ENCODE measurements at places on chromosomes 3 and 15.

GRCh38 chr3:172038798-172039435, 461 bp upstream of the FNDC3B start:
- no peak for DNase-seq

DNA sequence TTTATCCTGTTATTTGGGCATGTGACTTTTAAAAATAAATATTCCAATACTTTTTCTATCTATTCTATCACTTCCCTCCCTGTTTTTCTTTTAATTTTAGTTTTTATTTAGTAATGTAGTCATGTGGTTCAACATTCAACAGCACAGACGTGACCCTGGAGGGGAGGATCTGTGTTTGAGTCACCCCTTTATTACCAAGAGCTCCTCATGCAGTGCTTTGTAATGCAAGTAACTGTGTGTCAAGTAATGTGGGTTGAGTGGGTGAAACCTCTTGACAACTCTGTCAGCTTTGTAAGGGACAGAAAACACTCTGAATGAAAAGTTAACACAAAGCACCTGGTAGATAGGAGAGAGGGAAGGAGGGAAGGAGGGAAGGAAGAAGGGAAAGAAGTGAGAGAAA, 89.7 kb upstream of the FGF12 start:
- no peak for DNase-seq

GRCh38 chr3:18444595-18445400, 19.7 kb upstream of the SATB1 start:
- DNase-seq = peak; percentile 92

DNA sequence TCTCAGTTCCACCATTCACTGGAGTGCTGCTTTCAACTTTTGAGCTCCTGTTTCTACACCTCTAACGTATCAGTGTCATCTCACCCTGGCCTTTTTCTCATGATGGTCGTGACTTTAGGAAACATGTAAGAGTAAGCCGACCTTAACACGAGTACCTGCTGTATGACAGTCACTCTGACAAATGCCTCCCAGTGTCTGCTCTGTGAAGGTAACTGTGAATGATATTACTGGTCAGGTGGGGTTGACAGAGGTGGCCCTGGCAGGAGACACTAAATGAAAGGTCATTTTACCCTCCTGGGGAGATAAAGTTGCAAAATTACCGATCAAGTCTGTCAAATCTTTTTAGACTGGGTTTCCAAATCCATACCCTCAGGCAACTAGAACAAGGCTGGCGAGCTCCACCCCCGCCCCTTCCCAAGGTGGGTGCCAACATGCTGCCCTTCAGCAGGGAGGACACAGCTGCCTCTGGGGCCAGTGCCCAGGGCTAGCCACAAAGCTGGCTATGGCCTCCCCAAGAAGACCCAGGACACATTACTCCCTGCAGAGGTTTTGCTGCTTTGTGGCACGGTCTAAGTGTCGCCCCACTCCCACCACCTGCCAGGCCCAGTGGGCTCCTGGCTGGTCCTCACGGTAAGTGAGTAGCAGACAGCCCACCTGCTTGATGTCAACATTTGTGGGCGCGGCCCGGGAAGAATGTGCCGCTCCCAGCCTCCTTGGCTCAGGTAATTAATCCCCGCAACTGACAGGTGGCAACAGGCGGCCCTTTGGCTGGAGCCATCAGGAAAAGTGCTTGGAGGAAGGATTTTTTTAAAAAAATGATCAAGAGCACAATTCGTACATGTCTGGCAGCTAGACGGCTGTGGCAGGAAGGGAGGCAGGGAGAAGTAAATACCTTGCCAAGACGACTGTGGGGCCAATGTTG, 211.8 kb downstream of the TP63 start:
- no peak for DNase-seq

- no peak for DNase-seq
These were observed 9.3 kb downstream of the ZPLD1 start for GRCh38 chr3:102444101-102444500.

DNA sequence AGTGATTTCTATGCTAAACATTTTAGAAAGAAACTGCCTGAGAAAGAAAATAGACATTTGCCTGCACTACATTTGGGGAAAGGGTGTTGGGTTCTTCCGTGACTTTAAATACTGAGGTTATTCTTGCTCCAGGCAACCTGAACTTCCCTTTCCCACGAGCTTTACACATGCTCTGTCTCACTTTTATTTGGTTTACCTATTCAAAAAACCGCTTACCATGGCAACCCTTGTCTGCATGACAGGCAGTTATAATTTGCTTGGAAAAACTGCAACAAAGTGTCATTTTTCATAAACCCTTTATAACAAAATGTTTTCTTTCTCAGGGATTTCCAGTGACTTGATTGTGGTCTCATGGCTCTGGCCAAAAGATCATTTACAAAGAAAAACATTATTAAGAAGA, 416.3 kb upstream of the MEIS2 start:
- no peak for DNase-seq

DNA sequence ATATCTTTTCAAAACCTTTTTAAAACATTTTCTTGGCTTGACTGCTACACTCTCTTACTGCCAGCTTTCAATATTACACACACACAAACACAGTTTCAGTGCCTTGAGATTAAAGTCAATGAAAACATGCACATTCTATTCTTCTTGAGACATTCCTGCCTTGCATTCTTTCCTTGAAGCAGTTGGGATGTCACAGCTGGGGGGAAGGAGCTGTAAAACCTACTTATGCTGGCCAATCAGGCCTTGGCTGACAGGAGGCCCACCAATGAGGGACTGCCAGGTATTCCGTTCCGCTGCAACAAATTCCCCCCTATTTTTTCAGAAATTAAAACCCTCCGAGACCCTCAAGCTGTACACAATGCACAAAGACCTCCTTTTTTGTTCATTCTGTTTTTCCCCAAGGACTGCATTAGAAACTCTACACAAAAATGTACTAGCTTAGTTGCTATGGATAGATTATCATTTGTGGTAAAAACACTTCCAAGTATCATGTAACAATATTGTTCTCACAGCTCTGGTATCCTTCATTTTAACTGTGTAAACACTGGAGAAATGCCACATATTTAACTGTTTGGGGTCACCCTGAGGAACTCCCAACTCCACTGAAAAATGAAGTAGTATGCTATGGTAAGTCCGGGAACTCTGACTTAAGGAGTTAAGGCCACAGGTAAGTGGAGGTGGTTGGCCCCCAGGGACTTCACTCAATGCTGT, 18.5 kb downstream of the FSTL1 start:
- DNase-seq = no peak

- DNase-seq = no peak
These were observed 38.8 kb downstream of the CHP1 start for GRCh38 chr15:41269887-41270286.

DNA sequence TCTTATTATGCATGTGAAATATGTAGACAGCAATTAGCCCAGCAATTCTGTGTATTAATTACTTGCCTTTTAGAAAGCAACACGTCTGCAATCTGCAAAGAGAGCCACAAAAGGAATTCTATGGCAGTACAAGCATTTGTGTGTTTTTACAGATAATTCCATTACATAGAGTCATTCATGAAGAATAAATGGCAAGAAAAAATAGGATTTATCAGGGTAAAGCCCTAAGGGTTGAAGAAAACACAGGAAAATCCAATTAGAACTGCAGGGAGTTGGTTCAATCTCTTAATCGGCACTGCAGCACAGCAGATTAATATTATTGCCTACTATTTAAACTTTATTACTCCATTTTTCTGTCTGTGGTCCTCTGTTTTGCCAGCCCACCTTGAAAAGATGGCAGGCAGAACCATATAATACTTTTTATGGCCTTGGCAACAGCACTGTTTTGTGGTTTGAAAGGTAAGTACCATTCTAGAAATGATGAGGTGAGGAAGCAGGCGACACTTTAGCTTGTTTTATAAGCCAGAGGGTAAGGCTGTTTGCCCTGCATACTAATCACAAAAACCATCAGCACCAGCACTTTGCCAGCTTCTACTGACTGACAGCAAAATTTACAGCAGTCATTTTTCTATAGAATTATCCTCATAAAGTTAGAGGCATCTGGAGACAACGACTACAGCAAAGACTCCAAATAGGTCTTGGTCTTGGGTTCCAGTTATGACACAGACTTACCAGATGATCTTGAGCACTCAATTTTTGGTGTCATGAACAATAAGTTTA, 638.2 kb upstream of the NAALADL2 start:
- DNase-seq = no peak

- no peak for DNase-seq
These were observed 64.0 kb downstream of the KAT2B start for GRCh38 chr3:20104167-20104661.

DNA sequence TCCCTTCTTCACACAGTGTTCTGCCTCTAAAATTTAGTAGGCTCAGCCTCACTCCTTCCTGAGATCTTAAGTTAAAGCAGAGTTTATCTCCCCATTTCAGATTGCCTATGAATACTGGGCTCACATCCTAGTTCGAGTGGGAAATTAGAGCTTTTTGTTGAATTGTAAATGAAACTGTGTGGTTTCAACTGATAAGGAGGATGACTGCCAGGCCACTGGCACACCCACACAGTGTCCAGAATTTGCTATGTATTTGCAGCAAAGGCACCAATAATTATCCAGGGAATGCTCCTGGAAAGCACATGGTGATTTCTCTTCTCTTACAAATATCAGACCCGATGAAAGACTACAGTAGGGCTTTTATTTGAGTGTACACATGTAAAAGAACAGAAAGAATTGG, 308.1 kb upstream of the COL8A1 start:
- DNase-seq = no peak

DNA sequence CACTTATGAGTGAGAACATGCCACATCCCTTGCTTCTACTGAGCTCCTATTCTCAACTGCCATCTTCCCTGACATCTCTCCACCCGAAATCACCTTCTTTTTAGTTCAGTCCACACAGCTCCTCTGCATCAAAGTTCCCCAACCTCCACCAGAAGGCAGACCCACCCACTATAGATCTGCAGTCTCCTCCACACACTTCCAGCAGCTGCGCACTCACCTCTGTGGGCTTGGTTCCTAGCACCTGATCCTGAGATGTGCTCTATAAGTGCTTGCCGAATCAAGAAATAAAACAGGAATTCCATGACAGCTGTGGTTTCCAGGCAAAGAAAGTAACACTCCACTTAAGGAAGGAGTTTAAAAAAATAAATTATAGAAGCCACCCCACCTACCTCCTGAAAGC, 85.4 kb downstream of the TRANK1 start:
- DNase-seq = no peak

- DNase-seq = no peak
These were observed 894.7 kb downstream of the OTOL1 start for GRCh38 chr3:162391301-162391700.

DNA sequence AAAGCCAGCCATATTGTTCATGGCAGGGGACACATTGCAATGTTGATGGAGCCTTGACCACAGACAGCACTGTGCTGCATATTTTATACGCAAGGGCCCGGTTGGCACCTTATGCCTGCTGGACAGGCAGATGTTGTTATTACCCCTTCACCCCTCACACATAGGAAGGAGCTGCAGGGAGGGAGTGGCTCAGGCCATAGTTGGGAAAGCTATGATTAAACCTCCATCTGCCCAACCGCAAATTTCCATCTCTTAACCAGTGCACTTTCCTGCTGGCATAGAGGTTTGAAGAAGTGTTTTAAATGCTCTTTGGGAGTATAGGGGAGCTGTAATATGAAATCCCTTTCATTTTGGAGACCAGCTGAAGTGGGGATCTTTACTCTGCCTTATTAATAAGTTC, 224.7 kb downstream of the CACNA2D3 start:
- no peak for DNase-seq

DNA sequence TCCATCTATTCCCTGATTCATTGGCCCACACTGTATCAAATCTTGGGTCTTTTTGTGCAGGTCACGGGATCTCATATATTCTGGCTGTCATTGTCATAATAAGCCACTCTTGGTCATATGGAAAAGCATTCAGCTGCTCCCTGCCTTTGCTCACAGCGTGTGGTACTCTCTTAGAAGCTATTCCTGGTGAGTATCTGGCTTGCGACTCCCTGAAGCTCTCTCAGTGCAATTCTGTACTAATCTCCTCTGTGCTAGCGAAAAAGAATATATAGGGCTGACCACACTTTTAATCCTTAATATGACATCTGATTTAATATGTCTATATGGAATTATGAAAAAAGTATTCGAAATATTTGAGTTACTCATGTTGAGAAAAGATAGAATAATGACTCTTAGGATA, 440.8 kb upstream of the GBE1 start:
- DNase-seq = no peak

DNA sequence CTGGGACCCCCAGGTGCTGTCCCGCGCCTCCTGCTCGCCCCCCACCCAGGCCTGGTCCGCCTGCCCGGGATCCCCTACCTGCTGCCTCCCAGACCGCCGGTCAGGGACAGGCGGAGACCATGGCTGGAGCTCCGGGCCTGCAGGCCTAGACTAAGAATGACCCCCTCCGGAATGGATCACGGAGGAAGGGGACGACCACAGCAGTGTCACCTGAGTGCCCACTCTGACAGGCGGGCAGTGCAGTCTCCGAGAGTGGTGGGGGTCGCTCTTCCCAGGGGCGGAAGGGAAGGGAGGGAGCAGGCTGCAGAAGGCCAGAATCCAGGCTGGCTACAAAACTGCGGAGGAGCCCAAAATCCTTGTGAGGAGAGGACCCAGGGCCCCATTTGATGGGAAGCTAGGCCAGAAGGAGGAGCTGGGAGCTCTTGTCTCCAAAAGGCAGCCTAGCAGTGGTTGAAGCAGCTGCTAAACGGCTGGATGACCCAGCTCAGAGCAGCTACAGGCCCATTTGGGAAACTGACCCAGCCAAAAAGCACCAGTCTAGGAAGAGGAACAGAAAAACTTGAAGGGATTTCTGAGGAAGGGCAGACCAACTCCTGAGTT, 908 bp upstream of the RAB43 start:
- no peak for DNase-seq

DNA sequence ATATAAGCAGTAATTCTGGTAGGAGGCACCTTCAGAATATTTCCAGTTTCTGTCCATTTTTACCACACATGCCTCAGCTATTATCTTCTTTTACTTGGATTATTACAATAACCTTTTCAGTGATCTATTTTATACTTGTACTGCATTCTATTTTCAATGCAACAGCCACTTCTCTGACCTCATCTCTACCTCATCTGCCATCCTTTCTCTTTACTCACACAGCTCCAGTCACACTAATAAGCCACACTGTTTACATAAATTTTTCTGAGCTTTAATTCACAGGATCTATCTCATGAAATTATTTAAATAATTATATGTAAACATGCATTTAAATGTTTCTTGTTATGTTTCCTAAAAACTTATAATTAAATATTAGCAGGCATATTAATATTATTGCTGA, 47.3 kb upstream of the BCHE start:
- DNase-seq = no peak

DNA sequence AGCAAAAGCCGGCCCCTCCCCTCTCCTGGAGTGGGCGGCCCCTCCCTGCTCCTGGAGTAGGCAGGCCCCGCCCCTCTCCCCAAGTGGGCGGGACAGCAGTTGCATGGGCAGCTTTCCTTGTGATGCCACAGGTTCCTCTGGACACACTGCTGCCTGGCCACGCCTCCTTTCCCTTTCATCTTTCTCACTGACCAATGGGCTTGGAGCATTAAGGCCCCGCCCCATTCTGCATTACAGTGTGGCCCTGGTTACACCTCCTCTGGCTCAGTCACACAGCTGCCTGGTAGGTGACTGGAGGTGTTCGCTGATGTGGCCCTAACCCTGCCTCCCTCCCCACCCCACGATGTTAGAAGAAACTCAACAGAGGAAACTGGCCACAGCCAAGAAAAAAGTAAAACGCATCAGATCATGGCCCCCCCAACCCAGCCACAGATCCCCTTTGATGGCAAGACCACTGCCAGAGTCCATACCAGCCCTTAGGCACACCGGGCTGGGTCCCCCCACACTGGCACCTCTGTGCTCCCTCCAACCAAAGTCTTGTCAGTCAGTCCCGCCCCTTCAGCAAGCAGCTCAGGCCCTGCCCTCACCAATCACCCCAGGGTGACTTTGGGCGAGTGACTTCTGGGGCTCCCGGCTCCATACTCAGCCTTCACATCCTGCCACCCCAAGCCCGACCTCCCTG, 84.3 kb downstream of the ADAMTS7 start:
- no peak for DNase-seq
